ENCODE measurements at places on chromosomes 12 and 14. TPM values are rescaled to one million over a fixed set of nuclear protein-coding genes. Genes with fewer than 3 reads are reported as not detected.

GSG1 gene
- 1.1 TPM for total RNA-seq

OR6C76 gene
- not detected for total RNA-seq

NXPH4 gene
- 0.79 TPM for total RNA-seq

NRXN3 gene
- 3.9 TPM for total RNA-seq

GRCh38 chr12:15830538-15830937, 41.4 kb upstream of the EPS8 start:
- no peak for DNase-seq

GRCh38 chr14:81555051-81555450, 21.4 kb upstream of the SEL1L start:
- no peak for DNase-seq

DNA sequence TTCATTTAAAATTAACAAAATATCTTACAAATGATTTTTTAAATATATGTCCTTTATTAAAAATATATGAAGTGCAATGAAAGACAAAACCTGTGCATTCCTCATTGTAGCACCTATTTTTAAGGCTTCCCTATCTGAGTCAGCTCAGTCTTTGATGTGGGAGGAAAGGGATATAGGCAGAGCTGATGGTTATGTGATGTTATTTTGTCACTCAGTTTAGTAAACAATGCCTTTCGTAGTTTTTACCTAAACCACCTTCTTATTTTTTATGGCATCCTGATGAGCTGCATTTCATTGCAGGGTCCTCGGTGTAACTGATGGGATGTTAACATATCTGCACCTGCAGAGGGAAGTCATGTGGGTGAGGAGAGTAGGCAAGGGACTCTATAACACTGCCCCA, 58.9 kb upstream of the FRMD6 start:
- DNase-seq: no peak

DNA sequence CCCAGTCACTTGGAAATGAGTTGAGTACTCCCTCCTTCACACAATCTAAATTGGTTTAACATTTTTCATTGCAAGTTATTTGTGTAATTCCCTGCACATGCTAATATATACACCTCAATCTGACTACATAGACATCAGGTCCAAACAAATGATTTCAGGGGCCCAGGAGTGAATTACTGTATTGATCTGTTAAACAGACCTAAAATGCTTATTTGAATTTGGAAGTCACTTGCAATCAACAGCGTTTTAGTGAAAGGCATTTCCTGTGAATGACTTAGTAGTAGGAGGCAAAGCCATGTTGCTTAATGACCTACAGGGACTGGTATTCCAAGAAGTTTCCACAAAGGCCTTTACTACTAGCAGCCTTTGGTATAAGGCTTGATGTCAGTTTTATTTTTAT, 22.6 kb upstream of the SLC15A5 start:
- no peak for DNase-seq

Measured in urinary bladder (tissue), 4 donors.